Renal pelvis (tissue), 12 donors: ENCODE measurements at places on chromosomes 6 and 20. TPM values are rescaled to one million over a fixed set of nuclear protein-coding genes. Genes with fewer than 3 reads are reported as not detected.

The TCF15 gene
- 1.9 TPM for polyA plus RNA-seq

The TULP1 gene
- polyA plus RNA-seq: 3.4 TPM

DNA sequence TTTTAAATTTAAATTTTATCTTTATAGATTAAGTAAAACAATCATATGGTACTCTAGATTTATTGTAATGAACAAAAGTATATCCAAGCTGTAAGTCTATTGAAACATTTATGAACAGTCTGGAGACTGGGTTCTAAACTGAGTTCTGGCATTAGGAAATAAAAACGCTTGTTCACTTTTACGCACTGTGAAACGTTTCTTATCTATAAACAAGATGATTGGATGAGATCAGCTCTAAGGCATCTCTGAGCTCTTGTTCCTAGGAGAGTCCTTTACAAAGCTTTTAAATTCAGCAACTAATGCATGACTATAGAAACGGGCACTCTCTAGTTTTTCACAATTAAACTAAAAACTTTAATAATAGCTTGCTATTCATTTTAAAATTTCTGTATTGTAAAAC lies 6.8 kb downstream of the HUS1B start:
- no peak for DNase-seq

- no peak for DNase-seq
Measured at GRCh38 chr20:3994125-3994524, 21.2 kb downstream of the RNF24 start.

DNA sequence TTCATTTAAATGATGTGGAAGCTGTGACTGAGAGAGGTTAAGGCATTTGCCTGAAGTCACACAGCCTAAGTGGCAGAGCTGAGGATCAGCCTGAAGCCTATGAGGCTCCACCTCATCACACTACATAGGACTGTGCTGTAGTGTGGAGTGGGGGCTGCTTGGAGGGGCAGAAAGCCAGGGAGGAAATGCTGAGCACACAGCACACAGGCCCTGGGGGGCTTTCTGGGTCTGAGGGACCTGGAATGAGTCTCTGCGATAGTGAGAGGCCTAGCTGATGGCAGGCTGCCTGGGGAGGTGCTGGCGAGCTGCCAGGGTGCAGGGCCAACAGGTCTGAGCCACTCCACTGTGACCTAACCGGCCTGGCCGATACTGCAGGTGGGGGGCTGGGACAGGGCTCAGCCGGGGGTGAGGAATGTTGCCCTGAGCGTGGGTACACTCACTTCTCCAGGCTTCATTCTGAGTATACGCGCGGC lies 2.2 kb upstream of the ARHGAP40 start:
- DNase-seq: peak; percentile 40

- no peak for DNase-seq
Measured at GRCh38 chr20:33798444-33798843, 12.7 kb upstream of the CHMP4B start.

DNA sequence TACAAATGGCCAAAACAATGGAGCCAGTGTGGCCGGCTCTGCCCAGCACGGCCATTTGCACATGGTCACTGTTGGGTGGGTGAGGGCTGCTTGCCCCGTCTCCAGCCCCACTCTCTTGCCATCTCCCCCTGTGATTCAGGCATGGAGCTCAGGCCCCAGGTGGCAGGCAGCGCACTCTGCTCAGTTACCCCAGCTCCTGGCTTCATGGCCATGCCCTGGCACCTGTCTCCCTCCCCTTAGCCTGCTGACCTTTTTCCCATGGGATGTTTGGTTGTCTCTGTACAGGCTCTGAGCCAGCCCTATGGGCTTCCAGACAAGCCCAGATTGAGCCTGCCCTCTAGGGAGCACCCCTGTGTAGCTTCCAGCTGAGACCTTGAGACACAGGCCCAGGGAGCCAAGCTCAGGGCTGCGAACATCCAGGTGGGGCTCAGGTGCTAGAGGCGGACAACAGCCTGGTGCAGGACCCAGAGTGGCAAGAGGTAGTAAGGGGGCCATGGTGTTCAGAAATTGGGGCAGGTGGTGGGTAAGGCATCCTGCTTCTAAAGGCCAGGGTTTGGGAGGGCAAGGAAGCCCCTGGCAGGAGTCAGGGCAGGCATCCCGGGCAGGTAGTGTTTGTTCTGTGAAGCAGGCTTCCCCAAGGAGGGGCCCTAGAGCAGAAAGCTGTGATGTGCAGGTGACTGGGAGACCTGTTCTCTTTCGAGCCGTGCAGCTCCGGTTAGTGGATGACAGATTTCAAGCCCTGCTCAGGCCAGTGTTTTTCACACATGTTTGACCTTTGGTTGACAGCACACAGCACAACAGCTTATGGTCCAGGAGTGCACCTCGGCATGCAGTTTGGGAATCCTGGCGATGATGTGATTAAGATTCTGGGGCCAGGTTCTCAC lies 17.7 kb downstream of the SYNJ2 start:
- no peak for DNase-seq
